ENCODE measurements at places on chromosomes 16 and 17.

GRCh38 chr16:21611198-21611555 is 11.8 kb downstream of the METTL9 start:
- no peak for DNase-seq

GRCh38 chr17:38379448-38379847 is 27.8 kb downstream of the SOCS7 start:
- no peak for DNase-seq

GRCh38 chr17:51676691-51677487 is 416.5 kb downstream of the UTP18 start:
- DNase-seq = no peak

DNA sequence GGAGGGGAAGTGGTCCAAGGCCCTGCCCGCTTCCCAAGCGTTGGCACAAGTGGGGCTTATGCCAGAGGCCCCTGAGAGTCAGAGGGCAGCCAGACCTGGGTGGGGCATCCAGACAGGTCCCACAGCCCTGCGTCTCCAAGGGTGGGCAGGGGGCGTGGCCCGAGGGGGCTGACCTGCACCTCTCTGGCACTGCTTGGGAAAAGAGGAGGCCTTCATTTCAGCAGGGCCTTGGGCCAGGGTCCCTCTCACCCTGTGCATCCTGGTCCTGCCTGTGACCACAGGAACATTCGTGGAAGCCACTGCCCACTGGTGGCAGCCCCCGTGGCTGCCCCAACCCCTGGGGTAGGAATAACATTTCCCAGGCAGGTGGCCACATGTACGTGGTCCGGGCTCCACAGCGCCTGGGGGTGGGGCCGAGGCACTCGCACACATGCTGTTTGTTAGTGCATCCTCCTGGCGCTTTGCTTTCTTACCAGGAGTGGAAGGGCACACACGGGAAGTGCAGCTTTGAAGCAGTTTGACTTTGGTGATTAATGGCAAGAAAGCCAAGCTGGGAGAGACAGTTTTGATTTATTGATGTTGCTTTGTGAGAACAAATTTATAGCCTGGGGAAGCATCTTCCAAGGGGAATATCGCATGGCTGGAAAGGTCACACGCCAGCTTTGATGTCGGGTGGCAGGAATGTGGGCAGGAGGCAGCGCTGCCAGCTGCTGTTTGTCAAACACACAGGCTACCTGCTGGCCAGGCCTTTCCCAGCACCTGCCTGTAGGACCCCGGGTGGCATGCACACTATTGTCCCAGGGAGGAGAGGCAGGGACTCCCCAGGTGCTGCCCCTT is 4.3 kb downstream of the CENPX start:
- DNase-seq = no peak

- no peak for DNase-seq
Measured at GRCh38 chr17:27529230-27529796, 73.1 kb downstream of the KSR1 start.

DNA sequence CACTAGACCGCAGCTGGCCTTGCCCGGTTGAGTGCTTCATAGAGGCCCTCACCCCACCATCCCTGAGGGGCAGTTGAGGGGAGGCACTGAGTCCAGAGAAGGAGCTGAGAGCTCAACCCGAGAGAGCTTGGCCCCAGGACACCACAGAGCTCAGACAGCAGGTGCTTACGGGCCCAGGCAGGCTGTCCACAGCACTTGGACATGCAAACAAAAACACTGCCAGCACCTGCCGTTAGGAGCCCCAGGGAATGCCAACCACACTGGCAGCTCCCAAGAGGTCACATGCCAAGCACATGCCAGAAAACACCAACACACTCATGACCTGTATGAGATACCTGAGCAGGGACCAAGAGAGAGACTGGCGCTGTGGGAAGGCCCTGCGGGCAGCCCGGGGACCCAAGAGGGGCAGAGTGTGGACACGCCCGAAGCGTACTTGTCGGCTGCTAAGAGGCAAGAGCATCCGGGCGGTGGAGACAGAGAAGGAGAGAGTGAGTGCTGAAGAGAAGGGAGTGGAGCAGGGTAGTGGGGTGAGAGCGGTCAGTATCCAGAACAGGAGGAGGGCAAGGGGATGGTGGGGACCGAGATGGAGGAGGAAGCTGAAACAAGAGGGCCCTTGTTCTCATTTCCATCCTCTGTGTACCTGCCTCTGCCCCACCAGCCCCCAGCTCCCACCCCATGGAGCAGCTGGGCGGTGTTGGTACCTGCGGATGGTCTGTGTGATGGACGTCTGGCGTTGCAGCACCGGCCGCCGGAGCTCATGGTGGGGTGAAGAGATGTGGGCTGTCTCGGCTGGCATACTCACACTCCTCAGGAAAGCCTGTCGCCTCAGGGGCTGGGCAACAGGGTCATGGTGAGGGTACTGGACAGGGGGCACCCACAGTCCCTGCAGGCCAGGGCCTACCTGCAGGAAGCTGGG is 8.2 kb downstream of the RHBDF1 start:
- peak; percentile 39 for DNase-seq

DNA sequence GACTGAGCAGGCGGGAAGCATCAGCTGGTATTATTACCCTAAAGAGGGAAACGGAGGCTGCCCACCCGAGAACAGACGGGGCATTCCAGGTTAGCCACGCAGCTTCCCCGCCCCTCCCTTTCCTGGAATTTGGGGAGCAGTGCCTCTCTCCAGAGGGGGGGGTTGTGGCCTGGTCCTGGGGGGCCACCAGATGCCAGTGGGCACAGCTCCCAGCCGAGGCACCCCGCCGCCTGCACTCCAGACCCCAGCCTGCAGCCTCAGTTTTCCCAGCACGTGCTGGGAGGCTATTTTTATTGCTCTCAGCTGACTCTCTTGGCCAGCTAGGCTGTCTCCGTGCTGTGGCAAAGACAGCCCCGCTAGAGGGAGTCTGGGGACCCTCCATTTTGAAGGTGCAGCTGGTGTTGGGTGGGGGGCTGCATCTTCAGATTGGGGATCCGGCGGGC is 62.7 kb upstream of the GSE1 start:
- DNase-seq = no peak

- peak; percentile 14 for DNase-seq
Measured at GRCh38 chr16:22627043-22627442, 116.4 kb downstream of the NPIPB5 start.

DNA sequence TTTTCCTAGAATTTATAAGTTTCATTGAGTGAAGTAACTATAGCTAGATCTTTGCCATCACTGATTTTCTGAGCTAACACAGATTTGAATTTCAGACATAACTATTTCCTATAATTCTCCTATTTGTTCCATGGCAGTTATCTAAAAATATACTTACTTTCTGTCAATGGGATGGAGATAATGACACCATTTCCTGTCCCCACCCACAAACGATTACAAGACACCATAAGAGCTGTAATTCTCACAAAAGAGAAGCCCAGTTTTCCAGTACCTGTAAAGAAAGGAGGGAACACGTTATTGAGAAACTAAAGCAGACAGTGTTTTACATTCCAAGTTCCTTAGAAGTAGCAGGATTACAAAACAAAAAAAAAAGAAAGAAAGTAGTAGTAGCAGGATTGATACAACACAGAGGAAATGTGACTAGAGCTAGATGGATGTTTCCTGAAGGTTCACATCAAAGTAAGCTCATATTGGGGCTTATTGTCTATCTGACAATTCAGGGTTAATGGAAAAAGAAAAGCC is 110.9 kb upstream of the TOB1 start:
- no peak for DNase-seq

GRCh38 chr17:15930426-15930825 is 14.5 kb upstream of the ADORA2B start:
- no peak for DNase-seq

DNA sequence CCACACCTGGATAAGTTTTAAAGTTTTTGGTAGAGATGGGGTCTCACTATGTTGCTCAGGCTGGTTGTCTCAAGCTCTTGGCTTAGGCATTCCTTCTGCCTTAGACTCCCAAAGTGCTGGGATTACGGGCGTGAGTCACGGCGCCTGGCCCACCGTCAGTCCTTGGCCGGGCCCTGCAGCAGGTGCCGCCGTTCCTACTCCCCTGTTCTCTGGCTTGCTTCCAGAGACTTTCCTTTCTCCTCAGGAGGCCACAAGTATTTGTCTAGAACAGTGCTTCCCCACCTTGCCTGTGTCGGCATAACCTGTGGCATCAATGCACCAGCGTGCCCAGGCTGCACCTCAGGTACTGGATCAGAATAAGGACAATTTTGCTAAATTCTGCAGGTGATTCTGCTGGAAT is 3.0 kb upstream of the MGAT5B start:
- DNase-seq = no peak

GRCh38 chr16:78100112-78100467 is 636 bp downstream of the WWOX start:
- no peak for DNase-seq

DNA sequence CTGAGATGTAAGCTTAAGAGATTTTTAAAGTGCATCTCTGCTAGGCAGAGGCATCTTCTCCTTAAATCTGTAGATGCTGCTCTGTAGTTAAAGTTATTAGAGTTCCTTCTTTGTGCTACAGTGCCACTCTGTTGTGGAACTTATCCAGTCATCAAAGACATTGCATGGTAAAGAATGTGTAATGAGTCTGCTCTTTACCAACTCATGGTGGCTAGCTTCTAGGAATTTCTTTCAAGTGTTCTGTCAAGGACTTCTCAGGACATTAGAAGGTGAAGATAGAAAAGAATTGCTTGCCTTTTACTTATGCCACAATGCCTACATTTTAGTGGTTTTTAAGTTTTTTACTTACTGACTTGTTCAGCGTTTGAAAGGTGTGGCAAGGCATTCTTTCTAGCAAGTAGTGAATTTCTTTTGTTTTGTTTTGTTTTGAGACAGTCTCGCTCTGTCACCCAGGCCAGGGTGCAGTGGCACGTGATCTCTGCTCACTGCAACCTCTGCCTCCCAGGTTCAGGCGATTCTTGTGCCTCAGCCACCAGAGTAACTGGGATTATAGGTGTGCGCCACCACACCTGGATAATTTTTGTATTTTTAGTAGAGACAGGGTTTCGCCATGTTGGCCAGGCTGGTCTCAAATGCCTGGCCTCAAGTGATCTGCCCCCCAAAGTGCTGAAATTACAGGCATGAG is 20.3 kb upstream of the ARL2BP start:
- DNase-seq = no peak

GRCh38 chr16:49585143-49585832 is 211.7 kb downstream of the C16orf78 start:
- DNase-seq = no peak

All from NCI-H2029 treated with DMSO at 0.1 percent for 48 hours (cell line).